ENCODE measurements at places on chromosomes 11 and 22.

- no peak for DNase-seq
Measured at GRCh38 chr11:79510960-79511359, 70.1 kb upstream of the TENM4 start.

GRCh38 chr22:27063406-27063805 is 406.0 kb downstream of the MIAT start:
- DNase-seq: peak; percentile 42

DNA sequence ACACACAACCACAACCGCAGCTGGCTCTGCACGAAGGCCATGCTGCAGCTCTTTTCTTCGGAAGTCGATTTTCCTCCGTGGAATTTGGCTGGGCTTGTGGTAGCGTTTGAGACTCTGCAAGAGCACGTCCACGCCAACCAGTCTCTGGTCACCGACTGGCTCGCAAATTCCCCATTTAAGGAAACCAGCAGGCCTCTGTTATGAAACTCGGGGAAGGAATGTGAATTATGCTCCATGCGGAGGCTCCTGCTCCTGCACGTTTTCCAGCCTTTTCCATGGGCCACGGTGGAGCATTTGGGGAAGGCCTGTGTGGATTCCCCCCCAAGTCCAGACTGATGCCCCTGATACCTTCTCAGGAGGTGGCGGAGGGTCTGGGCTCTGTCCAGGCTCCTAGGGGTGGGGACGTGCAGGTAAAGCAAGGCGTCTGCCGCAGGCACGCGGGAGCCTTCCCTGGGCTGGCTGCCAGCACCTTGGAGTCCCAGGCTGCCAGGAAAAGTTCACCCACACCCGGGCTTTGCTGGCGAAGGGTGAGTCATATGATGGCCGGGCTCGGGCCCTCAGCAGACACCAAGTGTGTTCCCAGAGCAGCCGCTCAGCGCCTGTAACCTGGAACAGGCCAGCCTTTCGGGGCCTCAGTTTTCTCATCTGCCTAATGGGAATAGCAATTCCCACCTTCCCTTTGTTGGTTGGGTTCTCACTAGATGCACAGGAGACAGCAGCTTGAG is 41.9 kb downstream of the LRP5 start:
- DNase-seq: no peak

GRCh38 chr11:83403691-83404389 is 117.7 kb upstream of the CCDC90B start:
- no peak for DNase-seq

- DNase-seq: no peak
Measured at GRCh38 chr11:12998336-12998735, 10.8 kb upstream of the RASSF10 start.

DNA sequence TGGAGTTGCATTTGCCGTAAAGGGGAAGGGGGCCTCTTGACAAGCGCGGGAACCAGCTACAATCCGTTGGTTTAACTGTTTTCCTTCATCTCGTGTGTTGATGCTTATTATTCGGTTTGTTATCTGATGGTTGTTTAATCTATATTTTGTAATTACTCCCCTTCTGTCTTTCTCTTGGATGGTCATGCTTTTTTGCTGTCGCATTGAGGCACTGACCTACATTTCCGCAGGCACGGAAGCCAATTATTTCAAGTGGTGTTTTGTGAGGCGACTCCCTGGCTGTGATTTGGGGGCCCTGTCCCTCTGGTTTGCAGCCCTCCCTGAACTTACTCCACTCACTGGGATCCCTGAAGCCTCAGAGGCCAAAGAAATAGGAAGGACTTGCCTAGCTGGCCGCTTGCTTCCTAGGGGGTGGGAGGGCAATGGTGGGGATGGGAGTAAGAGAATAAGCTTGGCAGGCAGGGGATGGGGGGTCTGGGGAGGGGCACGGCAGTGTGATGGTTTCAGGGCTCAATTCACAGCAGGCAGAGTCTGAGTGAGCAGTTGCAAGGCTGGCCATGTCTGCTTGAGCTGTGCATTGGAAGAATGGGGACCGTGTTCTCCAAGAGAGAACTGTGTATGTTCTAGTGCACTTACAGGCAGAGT is 165.8 kb upstream of the B3GAT1 start:
- peak; percentile 70 for DNase-seq

- DNase-seq: no peak
Measured at GRCh38 chr11:63592975-63593395, 21.2 kb downstream of the PLAAT3 start.

GRCh38 chr11:64891215-64891848 is 12.9 kb upstream of the EHD1 start:
- DNase-seq: no peak

DNA sequence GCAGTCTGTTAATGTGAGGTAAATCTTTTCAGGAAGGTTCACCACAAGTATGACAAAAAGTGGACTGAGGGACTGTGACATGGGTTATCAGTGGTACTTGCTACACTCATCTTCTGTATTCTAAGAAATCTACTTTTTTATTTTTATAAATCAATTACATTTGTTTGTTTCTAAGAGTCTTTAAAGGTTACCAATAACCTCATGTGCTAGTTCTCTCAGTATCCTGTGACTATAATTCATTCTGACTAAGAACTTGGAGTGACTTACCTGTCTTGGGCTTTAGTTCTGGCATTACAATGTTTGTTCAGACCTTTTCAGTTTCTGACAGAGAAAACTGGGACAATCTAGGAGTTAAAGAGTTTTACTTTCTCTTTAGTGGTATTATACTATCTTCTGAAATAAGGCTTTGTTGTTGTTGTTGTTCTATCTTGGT is 108.4 kb downstream of the PDE3B start:
- DNase-seq: no peak

DNA sequence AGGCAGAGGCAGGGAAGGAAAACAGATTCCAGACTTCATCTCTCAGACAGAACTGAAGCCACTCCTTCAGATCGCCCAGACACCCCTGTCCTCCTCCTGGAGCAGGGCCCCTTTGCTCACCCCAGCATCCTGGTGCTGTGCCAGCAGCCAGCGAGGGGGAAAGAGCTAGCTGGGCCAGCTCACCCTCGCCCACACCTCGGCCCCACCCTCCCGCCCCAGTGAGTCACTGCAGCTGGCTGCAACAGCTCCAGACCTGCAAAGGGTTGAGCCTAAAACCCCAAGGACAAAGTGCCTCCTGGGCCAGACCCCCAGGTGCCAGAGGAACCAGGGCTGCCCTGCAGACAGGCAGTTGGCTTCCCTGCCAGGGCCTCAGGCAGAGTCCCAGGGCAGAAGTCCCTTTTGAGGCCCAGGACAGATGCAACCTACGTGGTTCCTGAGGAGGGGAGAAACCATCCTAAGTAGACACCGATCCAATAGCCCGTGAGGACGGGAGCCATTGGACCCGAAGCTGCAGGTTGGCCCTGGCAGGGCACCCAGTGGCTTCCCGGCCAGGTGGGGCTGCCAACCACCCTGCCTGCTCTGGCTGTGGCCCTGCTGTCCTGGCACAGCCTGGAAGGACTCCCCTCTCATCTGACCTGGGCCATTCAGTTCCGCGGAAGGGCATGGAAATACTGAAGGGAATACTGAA is 7.2 kb downstream of the AHNAK start:
- DNase-seq: no peak

GRCh38 chr11:45402049-45402630 is 116.0 kb upstream of the SYT13 start:
- DNase-seq: no peak

DNA sequence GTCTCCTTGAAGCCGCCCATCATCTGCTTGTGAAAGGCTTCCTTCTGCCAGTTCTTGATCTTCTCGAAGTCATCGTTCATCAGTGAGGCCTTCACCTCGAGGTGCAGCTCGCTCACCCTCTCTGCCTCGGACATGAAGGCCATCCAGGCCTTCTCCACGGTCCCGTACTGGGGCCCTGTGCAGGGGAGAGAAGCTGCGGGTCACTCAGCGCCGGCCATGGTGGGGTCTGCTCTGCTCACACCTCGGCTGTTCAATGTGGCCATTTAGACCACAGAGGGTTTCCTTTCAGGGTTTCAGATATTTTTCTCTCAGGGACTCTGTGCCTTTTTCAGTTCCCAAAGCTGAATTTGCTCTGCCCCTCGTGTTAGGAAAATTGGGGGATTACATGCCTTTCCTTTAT is 33.9 kb upstream of the ARFGAP3 start:
- no peak for DNase-seq

- DNase-seq: no peak
Measured at GRCh38 chr22:35842954-35843353, 125.3 kb downstream of the APOL5 start.

- no peak for DNase-seq
Measured at GRCh38 chr22:20128902-20129746, 2.5 kb upstream of the ZDHHC8 start.

- DNase-seq: peak; percentile 13
Measured at GRCh38 chr11:57124917-57125316, 56.8 kb upstream of the LRRC55 start.

DNA sequence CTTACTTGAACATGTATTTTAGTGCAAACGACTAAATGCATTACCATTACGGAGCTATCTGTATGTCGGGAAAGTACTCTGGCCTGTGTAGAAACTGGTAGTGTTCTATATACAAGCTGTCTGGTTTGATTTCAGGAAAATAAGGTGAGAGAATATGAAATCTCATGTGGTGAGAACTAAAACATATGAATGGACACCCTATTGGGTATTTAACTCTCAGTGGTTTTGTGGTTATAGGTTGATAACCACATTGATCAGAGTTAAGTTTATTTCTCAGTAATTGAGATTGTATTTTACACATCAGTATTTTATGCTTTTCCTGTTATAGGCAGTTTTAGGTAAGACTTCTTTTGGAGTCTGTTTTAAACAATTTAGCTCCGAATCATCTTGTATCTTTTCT is 10.4 kb downstream of the ANO5 start:
- DNase-seq: no peak

DNA sequence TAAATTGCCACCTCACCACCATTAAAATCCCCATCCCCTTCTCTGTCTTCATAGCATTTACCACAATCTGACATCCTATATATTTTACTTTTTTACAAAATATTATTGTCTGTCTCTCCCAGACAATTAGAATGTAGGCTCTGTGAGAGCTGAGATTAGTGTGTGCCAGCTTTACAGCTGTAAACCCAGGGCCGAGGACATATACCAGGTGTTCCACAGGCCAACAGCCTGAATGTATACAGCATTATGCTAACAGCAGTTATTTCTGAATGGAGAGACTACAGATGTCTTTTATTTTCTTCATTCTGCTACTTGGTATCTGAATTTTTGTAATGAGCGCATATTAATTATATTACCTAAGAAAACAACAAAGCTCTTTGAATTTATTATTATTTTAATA is 36.7 kb downstream of the FZD4 start:
- no peak for DNase-seq

DNA sequence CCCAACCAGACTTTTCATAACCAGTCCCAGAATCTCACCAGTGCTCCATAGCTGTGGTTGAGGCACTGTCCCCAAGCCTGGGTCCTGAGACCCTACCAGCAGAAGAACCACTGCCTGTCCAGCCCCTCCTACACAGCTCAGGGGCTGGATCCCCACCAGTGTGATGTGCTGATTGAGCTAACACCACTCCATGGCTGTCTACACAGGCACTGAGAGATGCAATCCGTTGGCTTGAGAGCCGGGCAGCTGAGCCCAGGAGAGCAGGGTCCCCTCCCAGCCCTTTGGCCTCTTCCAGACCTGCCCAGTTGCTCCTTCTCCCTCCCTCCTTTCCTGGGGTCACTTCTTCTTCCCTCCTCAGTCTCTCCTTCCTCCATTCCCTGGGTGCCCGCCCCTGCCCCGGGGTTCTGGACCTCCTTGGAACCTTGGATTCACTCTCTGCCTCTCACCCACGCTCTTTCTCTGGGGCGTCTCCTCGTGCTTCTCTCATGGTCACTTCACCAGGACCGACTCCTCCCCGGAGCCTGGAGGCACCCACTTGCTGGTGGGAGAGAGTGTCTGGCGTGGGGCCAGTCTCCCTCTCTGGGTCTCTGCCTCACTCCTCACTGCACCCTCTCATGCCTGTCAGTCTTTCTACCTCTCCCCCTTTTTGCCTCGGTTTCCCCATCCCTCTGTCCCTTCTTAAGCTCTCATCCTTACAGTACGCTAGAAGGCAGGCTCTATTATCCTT is 706 bp upstream of the SCYL1 start:
- peak; percentile 72 for DNase-seq

- DNase-seq: no peak
Measured at GRCh38 chr11:57290288-57290687, 34.5 kb downstream of the TNKS1BP1 start.

DNA sequence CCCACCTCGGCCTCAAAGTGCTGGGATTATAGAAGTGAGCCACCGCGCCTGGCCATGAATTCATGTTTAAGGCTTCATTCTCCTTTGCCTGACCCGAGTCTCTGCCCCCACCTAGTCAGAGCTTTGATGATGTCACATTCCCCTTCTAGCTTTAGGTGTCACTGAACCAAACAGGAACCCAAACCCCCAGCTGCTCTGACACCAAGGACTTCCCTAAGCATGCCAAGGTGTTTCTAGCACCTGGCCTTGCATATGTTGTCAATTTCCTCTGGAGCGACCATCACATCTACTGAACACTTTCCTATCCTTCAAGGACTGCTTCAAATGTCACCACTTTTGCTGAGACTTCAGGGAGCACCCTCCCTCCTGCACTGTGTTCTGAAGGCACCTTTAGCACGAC is 2.3 kb downstream of the F2 start:
- no peak for DNase-seq

DNA sequence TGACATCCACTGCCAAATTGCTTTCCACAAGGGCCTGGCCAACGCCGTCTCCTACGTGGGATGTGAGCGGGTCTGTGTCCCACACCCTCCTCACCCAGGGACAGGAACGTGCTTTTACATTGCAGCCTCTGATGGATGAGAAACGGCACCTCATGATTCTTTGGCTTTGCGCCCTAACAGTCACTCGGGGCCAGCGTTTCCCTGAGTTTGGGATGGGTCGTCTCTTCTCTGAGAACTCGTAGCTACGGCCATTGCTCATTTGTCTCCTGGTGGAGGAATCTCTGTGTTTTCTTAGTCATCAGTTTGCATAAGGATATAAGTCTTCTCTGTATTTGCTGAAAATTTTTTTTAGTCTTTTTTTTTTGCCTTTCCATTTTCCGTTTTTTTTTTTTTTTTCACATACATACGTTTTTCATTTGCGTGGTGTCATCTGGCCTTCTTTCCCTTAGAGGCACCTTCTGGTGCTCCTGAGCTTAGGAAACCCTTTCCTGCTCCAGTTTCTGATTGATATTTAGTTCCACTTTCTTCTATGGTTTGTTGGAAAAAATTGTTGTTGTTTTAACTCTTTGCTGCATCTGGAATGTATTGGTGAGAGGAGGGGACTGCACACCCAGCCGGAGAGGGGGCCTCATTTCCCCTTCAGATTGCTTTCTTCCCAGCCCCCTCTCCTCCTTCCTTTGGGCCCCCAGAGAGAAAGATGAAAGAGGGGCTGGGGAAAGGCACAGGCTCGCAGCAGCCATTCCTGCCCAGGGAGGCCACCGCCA is 12.0 kb downstream of the TNNT3 start:
- no peak for DNase-seq

- no peak for DNase-seq
Measured at GRCh38 chr11:101061606-101062005, 68.0 kb downstream of the PGR start.

- peak; percentile 44 for DNase-seq
Measured at GRCh38 chr11:36744375-36745168, 146.5 kb upstream of the RAG2 start.

DNA sequence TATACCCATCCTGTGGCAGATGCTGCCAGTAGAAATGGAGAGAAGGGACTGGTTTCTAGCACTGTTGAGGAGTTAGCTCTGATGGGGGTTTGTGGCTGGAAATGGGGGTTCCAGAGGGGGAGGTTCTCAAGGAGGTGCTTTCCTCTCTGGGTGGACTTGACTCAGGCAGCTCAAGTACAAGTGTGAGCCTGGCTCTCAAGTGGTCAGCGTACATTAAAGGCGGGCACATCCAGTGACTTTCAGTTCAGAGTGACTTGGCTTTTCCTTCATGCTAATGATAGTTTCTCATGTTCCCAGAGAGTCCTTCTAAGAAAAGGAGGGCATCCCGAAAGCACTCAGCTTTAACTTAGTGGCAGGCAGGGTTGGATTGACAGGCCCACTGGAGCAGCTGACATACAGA is 58.9 kb upstream of the HORMAD2 start:
- no peak for DNase-seq

Measured in retina (tissue), 1 donor.